ENCODE measurements at places on chromosomes 2 and 18.

DNA sequence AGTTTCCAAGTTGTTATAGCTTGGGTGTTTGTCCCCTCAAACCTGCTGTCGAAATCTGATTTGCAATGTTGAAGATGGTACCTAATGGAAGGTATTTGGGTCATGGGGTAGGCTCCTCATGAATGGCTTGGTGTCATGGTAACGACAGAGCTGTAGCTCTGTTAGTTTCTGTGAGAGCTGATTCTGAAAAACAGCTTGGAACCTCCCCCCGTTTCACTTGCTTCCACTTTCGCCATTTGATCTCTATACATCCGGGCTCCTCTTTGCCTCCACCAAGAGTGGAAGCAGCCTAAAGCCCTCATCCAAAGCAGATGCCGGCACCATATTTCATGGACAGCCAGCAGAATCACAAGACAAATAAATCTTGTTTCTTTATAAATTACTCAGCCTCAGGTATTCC, 1035.1 kb upstream of the SLC39A10 start:
- no peak for DNase-seq

- no peak for DNase-seq
These were observed 594.1 kb downstream of the SATB2 start for GRCh38 chr2:198863655-198864054.

GRCh38 chr2:220452561-220452960, 825.1 kb downstream of the SLC4A3 start:
- DNase-seq: no peak

GRCh38 chr2:176160251-176160985, 3.3 kb downstream of the HOXD3 start:
- no peak for DNase-seq

GRCh38 chr2:23659773-23660172, 267.1 kb downstream of the ATAD2B start:
- no peak for DNase-seq

GRCh38 chr2:190355968-190356644, 12.7 kb downstream of the INPP1 start:
- DNase-seq: no peak

DNA sequence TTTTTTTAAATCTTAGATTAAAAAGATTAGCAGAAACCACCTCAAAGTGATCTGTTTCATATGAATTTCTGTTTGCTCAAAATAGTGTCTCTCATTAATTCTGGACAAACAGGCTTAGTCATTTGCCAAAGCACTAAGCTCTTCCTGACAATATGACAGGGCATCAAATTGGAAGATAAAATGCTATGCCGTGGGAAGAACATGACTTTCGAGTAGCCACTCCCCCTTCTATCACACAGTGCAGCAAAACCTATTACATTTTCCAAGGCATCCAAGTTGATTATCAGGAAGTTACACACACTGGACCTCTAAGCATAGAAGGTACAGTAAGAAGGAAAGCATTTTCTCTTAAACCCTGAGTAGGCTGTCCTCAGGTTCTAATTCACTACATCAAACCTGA, 89.5 kb downstream of the STK39 start:
- no peak for DNase-seq

- DNase-seq: peak; percentile 92
These were observed at the start of gene DNPEP for GRCh38 chr2:219387306-219388120. Gene DNPEP, minus strand, starts transcription at chr2:219387912. Its CDS starts 118 bp downstream, at chr2:219387794.

GRCh38 chr2:126664639-126665038, 8.7 kb downstream of the GYPC start:
- no peak for DNase-seq

GRCh38 chr2:95730813-95731212, 139.0 kb downstream of the TRIM43 start:
- DNase-seq: no peak

DNA sequence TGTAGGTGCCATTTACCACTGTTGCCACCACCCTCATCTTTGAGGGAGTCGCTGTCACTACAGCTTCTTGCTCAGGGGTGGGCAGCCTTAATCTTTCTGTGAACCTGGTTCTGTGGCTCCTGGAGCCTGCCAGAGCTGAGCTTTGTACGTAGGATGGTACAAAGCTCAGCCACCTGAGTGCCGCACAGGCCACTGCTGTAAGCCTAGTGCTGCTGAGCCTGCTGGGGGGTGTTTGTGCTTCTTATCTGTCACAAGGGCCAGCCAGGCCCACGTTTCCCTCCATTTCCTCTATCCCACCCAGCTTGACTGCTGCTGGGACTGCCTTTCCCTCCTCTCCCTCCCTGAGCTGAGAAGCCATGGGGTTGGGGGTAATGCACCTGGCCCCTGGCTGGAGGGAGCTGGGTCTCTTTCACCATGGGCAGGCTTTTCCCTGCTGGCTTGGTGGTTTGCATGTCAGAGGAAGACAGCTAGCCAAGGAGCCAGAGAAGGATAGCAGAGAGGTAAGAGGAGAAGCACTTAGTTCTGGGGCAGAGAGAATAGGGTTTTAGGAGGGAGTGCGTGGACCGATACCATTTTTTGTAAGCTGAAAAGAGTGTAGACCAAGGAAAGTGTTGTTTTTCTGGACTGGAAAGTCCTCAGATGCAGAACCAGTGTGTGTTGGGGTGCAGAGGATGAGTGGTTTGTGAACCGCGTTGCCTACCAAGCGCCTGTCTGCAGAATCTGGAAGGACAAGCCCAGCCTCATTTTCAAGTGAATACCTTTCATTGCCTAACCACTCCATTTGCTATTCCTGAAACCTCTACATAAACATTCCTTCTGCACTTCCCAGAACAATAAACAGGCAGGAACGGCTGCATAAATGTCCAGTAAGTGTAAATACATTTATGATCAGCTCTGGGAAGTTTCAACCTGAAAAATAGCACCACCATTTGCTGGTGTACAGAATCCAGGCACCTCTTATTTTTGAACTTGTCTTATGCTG, 45.1 kb upstream of the FHL2 start:
- no peak for DNase-seq

GRCh38 chr2:28318462-28319117, 74.1 kb upstream of the FOSL2 start:
- no peak for DNase-seq

DNA sequence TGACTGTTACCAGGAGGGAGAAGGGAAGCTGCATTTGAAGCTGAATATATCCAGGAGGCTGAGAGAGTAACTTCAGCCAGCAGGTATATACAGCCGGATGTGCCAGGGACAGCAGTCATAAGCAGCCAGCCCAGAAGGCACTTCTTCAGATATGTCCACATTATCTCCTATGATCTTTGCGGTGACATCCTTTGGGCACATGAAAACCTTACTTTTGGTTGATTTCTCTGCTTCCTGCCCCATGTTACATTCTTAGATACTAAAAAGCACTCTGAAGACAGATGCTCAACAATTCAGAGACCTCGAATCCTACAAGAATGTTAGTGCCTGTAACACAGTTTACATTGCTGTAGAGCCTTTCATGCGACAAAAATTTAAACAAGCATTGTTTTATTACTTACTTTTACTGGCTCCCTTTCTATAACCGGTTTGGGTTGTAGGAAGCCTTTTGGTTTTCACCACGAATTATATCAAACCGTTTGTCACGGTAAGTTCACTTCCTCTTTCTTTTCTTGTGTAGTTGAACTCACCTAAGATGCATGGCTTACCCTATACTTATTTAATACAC, 50.3 kb upstream of the TLK1 start:
- peak; percentile 18 for DNase-seq

DNA sequence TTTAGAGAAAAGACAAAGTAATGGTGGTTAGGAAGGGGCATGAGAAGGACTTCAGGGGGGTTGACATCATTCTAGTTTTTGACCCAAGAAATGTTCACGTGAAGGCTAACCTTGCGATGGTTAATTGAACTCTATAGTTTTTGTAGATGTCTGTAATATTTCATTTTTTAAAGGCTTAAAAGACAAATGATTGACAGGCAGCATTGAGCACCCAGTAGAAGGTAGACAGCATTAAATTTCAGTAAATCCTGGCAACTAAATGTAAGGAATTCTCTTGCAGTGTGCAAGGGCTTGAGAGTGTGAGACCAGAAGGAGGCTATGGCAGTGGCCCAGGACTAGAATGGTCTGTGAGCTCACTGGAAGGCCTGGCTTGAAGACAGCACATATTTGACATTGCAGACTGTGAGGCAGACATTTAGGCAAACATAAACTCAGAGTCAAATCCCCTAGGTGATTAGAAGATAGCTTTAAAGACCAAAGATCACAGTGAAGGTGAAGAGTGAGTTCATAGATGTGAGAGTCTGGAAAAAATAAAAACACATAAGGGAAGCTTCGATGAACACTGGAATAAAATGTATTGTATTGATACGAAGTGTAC, 100.1 kb upstream of the MAP4K4 start:
- no peak for DNase-seq

DNA sequence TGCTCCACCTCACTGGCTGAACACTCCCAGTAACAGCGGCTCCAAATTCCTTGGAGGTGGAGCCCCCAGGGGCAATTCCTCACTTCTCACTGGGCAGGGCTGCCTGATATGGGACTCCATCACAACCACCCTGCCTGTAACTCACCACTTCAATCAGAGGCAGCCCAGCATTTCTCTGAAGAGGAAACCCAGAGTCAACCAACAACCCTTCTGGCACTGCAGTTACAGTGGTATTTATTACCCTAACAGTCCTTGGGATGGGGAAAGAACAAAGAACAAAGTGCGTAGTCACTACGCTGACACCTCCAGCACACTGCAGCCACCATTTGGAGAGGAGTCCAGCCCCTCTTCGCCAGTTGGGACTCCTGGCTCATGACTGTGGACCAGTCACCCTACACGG, 85.7 kb upstream of the GALNT13 start:
- no peak for DNase-seq

- no peak for DNase-seq
These were observed 76.8 kb downstream of the MAPRE2 start for GRCh38 chr18:35117951-35118411.

Measured in activated naive CD8-positive, alpha-beta T cell treated with anti-CD3 and anti-CD28 coated beads for 36 hours (primary cell).